ENCODE measurements at places on chromosomes 11 and 22.

GRCh38 chr11:74299015-74299414 is 12.4 kb downstream of the P4HA3 start:
- no peak for DNase-seq

GRCh38 chr11:109425554-109425953 is 3.6 kb downstream of the C11orf87 start:
- no peak for DNase-seq

- DNase-seq = no peak
Observed at GRCh38 chr22:29113319-29113718, 40.5 kb downstream of the KREMEN1 start.

DNA sequence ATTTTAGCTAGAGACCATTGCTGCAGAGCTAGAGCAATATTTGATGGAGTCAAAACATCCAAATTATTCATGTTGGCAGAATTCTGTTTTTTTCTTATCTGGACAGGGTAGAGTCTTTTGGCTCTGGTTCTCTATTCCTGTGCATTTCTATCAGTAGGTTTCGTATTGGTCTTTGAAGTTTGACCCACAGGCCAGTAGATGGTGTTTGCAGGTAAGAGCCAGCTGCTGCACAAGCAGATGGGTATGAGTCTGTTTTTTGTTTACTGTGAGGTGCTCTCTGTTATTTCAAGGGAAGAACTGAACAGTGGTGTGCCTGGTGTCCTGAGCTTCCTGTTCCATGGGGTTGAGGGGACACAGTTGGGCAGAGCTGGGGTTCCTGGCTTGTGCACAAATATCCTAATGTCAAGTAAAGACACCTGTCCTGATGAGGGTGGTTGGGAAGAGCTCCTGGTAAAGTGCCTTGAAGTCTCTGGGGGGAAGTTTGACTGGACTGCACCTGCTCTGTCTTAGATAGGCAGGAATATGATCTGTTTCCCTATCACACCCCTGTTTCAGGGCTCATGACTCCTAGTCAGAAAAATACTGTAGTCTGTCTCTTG is 34.0 kb upstream of the SLC22A25 start:
- DNase-seq = no peak

DNA sequence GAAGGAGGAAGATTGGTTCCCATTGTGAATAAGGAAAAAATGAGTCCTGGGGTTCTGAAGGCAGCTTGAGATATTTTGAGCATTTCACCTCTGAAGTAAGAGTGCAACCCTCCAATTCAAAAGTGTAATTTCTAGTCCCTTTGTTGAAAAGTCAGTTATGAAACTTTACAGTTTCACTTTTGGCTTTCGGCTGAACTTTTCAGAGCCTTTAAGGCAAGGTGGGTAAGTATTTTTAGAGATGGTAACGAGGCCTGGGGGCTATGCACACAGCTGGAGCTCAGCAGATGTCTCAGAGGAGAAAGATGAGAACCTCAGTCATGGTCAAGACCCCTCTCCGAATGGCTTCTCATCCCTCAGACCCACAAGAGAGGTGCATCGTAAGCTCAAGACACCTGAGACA is 267.6 kb downstream of the KIRREL3 start:
- DNase-seq = no peak

- no peak for DNase-seq
Observed at GRCh38 chr11:93519179-93519578, 24.0 kb downstream of the SMCO4 start.

DNA sequence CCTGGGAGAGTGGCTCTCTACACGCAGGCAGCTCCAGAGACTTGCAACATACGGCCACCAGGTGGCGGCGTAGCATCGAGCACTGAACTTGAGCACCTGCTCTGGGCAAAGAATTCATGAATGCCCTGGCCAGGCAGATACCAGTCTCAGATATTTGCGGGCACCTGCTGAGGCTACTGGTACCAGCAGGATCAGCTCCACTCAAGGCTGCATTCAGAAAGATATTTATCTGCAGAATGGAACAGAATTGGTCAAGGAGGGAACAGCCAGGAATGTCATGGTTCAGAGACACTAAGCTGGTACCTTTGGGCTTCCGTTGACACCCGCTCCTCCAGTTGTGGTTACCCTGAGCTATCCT is 10.8 kb upstream of the CCDC86 start:
- peak; percentile 71 for DNase-seq

GRCh38 chr22:23762842-23763578 is at the start of gene C22orf15:
Gene C22orf15, plus strand, starts transcription at chr22:23762990. Its CDS starts 317 bp downstream, at chr22:23763307.
- no peak for DNase-seq

DNA sequence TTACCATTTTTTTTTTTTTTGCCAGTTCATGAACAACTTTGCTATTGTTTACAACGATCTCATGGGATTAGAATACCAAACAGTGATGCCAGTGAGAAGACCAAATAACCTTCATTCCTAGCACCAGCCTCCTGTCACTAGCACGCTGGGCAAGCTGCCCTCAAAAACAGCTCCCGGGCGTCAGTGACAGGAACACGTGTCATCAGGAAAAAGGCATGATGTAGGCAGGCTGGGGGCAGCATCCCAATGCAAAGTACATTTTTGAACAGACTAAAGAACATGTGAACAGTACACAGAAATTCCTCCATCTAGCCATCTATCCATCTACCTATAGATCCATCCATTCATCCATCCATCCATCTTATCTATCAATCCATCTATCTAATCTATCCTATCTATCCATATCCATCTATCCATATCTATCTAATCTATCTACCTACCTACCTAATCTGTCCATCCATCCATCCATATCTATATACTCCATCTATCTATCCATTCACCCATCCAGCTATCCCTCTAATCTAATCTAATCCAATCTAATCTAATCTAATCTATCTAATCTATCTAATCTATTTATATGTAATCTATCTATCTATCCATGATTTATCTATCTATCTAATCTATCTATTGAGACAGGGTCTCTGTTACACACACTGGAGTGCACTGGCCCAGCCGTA is 378.5 kb downstream of the SHANK2 start:
- no peak for DNase-seq

GRCh38 chr11:111797145-111797581 is 31.0 kb upstream of the PPP2R1B start:
- no peak for DNase-seq

DNA sequence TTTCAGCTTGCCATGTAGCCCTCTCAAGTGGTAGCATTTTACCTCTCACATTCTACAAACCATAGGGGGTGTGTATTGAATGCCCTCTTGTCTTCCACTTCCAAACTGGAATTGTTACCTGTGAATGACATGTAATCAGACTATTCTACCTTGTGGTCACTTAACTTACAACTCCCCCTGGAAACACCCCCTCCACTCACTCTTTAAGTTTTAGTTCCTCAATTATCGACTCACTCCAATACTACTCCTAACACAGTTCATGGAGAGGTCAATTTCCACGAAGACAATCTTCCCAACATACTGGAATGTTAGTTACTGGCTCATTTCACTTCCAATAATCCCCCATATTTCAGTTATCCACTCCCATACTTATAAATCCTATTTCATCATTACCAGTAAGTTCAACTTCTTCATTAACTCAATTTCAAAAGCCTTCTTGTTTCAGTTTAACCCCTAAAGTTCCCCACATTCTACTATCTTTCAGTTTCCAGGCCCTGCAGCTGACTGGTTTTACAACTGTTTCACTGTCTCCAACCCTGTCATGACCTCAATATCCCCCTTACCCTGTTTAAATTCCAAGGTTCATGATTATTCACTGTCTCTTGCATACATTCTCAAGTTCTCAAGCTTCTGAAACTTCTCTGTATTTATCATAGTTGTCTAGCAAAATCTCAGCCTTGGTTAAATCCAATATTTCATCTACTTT is 92.5 kb downstream of the C11orf87 start:
- no peak for DNase-seq
